ENCODE measurements at places on chromosomes 3 and 15. TPM values are rescaled to one million over a fixed set of nuclear protein-coding genes. Genes with fewer than 3 reads are reported as not detected.

GRCh38 chr3:72144773-72145505, 360.0 kb upstream of the PROK2 start:
- H3K4me1 ChIP-seq, result no peaks in the 10 kb centered on the region
- DNase-seq, result no peak
- H3K36me3 ChIP-seq, result no peaks in the 10 kb centered on the region
- H3K27ac ChIP-seq, result no peak overlapping the region
- no peak overlapping the region for H3K4me3 ChIP-seq

UBL7 gene
- total RNA-seq, result 71.5 TPM

CCDC12 gene
- total RNA-seq, result 41.3 TPM

- no peak for DNase-seq
- H3K27ac ChIP-seq, result no peak overlapping the region
- H3K4me3 ChIP-seq, result no peak overlapping the region
- no peaks in the 10 kb centered on the region for H3K36me3 ChIP-seq
- H3K4me1 ChIP-seq, result no peaks in the 10 kb centered on the region
These were observed 402.0 kb upstream of the GOLIM4 start for GRCh38 chr3:168497741-168498140.

DNA sequence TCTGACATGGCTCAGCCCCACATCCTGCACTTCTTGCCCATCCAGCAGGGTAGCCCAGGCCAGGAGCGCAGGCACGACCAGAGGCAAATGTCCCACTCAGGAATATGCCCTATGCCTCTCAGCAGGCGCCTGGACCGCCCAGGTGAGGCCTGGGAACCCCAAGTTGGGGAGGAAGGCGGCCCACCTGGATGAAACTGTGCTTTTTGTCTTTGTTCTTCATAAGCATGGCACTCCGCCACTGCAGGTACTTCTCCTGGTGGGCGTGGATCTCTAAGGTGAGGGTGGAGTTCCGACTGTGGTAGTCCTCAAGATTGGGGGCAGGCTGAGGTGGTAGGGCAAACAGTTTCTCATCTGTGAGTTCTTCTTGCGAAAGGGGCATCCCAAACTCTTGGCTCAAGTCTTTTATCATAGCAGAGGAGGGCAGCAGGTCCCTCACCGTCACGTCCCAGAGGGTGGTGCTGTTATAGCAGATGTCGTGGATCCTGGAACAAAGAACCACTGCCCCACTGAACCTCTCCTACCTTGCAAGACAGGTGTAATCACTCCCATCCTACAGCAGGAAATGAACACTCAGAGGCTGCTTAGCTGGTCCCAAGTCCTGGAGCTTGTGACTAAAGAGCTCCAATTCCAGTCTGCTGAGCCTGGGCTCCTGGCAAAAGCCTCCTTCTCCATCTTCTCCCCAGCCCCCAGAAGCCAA, 53.2 kb downstream of the ACAD9 start:
- no peaks in the 10 kb centered on the region for H3K4me1 ChIP-seq
- H3K4me3 ChIP-seq, result no peak overlapping the region
- no peaks in the 10 kb centered on the region for H3K36me3 ChIP-seq
- no peaks in the 10 kb centered on the region for H3K27me3 ChIP-seq

TNNC1 gene
- total RNA-seq, result 5.8 TPM

DNA sequence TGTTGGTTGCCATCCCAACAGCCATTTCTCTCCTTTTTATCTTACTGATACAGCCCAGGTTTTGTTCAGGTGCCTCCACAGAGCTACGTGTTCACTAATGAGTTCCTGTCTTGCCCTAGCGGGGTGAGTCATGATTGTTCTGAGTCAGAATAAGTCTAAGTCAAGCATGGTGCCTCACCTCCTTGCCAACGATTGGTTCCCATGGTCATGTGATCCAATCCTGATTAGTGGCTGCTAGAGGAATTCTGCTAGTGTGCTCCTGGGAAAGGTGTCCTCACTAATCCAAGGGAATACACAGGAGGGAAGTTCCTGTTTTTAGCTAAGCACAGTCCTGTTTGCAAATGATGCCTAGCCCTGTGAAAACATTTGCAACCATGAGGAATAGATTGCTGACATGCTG, 99.8 kb downstream of the NSUN3 start:
- no peak for DNase-seq
- H3K4me3 ChIP-seq, result no peak overlapping the region
- H3K27ac ChIP-seq, result no peak overlapping the region
- no peaks in the 10 kb centered on the region for H3K36me3 ChIP-seq

VIPR1 gene
- total RNA-seq, result 11.3 TPM

DNA sequence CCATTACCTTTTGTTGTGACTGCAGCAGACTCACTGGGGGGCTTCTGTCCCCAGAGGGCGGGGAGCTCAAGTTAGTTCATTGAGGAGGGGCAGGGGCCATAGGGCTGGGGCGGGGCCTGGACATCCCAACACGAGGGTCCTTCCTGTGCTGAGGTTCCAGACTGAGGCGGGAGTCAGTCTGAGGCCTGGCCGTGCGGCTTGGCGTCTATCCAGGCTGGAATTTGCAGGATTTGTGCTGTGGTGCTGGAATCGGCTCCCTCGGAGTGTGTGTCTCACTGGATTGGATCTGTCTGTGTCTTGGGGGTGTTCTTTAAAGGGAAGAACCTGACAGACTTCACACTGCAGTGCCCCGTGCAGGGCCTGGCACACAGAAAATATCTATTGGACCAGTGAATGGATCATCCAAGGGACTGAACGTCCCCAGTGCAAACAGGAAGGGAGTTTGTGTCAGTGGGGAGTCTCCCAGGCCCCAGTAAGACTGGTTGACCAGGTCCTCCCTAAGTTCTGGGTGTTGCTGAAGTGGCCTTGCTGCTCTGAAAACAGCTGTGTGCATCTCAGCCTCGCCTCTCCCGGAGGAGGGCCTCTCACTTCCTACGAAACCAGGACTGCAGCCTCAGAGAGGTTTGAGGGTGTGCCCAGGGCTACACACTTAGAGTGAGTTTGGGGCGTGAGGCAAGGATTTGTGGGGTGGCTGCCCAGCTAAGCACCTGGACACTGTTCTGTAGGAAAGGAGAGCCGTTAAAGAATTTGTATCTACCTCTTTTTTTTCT, 26.1 kb downstream of the GOLGA6L2 start:
- no peaks in the 10 kb centered on the region for H3K36me3 ChIP-seq
- no peak for DNase-seq
- no peak overlapping the region for H3K27ac ChIP-seq
- H3K27me3 ChIP-seq, result no peaks in the 10 kb centered on the region

GRCh38 chr3:32782407-32782806, 35.4 kb upstream of the TRIM71 start:
- no peak overlapping the region for H3K27ac ChIP-seq
- H3K27me3 ChIP-seq, result no peaks in the 10 kb centered on the region
- H3K4me1 ChIP-seq, result peaks cover 22% of the 10 kb centered on the region
- no peak for DNase-seq

C2CD4B gene
- 0.73 TPM for total RNA-seq

PPCDC gene
- 14.7 TPM for total RNA-seq
